GM23248 (cell line): ENCODE measurements at places on chromosomes 5 and 9. TPM values are rescaled to one million over a fixed set of nuclear protein-coding genes. Genes with fewer than 3 reads are reported as not detected.

- DNase-seq = no peak
- no peaks in the 10 kb centered on the region for H3K27me3 ChIP-seq
- H3K36me3 ChIP-seq = no peaks in the 10 kb centered on the region
- H3K4me3 ChIP-seq = no peak overlapping the region
- no peak overlapping the region for H3K27ac ChIP-seq
Measured at GRCh38 chr5:75466006-75466716, 45.3 kb downstream of the CERT1 start.

DNA sequence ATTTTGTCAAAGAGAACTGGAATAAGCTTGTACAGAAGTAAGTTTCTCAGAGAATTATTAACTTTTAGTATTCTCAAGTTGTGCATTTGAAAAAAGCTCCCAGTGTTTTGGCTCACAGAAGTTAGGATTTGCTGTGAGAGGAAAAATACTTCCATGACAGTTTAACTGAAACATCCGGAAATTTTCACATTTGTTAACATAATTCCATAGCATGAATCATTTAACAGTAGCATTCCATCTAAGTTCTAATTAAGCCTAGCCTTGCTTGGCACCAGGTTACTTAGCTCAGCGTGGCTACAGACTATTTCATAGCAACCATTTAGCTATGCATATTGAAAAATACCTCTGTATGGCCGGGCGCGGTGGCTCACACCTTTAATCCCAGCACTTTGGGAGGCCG lies 90.8 kb downstream of the LNPEP start:
- peaks cover 5% of the 10 kb centered on the region; the same call in 1 of the 2 replicates for H3K4me1 ChIP-seq
- no peak overlapping the region for H3K27ac ChIP-seq
- H3K4me3 ChIP-seq = no peak overlapping the region
- H3K36me3 ChIP-seq = peaks cover 51% of the 10 kb centered on the region
- no peaks in the 10 kb centered on the region for H3K27me3 ChIP-seq

The SPINK13 gene
- total RNA-seq = not detected in 2 replicates

- DNase-seq = peak; percentile 47
- no peak overlapping the region for H3K4me3 ChIP-seq
- peak overlapping the region; percentile 31 for H3K27ac ChIP-seq
- H3K4me1 ChIP-seq = peaks cover 42% of the 10 kb centered on the region
- no peaks in the 10 kb centered on the region for H3K27me3 ChIP-seq
Measured at GRCh38 chr5:112014783-112015395, 257.9 kb upstream of the NREP start.
